ENCODE measurements at places on chromosomes 7 and 10.

- no peak for DNase-seq
These were observed 281.7 kb downstream of the AHR start for GRCh38 chr7:17580141-17580540.

- DNase-seq = no peak
These were observed 1249.6 kb downstream of the TYW1 start for GRCh38 chr7:68246189-68246633.

DNA sequence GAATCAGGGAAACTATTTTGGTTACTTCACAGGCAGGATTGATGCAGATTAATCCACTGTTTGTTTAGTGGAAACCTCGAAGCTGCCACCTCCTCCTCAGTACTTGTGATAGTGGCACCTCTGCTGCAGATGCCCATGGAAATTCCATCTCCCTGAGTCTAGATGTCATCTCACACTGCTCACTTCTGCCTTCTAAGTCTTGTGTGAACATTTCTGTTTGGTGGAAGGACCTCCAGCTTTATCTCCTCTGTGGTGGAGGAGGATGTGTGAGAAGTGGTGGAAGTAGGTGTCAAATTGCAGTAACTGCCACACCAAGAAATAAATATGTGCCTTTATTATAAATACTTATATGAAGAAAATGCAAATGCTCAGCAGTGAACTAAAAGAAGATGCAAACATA lies 25.8 kb upstream of the GPR141 start:
- DNase-seq = no peak

GRCh38 chr7:156493942-156494341 lies 146.6 kb upstream of the RNF32 start:
- DNase-seq = no peak

DNA sequence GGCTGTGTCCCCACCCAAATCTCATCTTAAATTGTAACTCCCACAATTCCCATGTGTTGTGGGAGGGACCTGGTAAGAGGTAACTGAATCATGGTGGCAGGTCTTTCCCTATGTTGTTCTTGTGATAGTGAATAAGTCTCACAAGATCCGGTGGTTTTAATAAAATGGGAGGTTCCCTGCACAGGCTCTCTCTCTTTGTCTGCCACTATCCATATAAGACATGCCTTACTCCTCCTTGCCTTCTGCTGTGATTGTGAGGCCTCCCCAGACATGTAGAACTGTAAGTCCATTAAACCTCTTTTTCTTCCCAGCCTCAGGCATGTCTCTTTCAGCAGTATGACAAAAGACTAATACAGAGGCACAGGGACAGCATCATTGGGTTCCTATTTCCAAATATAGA lies 381.2 kb downstream of the SFMBT2 start:
- DNase-seq = no peak

DNA sequence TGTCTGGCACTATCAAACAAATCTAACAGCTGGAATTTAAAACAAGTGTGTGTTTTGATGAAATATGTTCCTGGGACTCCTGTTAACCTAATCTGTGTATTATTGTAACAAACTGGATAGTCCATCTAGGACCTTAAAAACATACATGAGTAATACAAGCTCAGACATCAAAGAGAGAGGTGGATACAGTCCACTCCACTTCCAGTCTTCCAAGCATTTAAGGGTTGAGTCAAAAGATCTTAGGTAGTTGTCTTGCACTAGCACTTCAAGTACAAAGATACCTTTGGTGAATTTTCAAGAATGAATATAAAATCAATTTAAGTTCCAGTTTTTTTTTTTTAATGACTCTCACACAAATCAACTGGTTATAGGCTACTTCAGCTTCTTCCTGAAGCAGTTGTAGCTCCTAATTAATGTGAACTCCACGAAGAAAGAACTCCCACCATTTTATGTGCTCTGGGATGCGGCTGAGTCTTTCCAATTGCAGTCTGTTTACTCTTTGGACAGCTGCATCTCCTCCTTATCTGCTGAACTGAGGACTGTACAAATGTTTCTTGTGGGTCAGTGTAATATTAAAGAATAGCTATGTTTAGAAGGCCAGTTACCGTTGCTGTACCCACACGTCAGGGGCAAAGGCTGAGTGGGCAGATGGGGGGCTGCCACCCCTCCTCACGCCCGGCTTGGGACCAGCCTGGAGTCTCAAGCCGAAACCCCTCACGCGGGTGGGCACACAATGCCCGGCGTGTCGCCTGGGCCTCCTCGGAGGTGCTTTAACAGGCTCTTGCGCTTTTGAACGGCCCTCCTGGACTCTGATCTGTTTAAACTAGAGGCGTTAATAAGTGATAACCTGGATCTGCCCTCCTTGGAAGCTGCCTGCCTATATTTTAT lies 2.9 kb upstream of the IGF2BP3 start:
- peak; percentile 15 for DNase-seq

- peak; percentile 23 for DNase-seq
These were observed 278.0 kb upstream of the KLF14 start for GRCh38 chr7:131011976-131012375.

- DNase-seq = no peak
These were observed 152.5 kb downstream of the SEMA3A start for GRCh38 chr7:84042110-84042539.

DNA sequence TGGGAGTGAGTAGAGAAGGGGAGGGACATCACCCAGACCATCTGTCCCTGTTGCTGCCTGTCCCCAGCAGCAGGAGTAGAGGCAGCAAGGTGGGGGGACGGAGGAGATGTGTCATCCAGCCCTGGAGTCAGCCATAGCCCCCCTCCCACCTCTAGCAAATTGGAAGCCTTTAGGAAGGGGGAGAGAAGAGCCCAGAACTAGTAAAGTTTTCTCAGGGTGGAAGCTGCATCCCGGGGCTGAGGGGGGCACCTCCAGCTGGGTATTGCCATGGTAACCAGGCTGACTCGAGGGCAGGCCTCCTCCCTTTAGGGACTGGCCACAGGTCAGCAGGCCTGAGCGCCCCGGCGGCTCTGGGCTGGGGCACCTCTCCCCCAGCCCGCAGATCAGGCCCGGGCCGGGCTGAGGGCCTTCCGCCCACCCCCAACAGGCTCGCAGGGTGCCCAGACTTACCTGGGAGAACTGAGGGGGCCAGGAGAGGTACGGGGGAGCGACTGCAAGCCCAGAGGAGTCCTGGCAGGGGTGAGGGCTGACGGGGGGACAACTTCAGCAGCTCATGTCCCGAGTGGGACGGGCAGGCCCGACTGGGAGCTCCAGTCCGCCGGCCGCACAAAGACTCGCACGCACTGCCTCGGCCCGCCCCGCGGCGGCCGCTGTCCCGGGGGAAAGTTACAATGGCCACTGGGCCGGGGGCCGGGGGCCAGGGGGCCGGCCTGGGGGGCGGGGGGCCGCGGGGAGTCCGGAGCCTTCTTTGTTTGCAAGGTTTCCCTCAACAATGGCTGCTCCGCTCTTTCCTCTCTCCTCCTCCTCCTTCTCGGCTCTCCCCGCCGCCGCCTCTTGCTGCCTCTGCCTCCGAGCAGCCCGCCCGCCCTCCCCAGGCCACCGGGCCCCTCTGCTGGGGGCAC lies 6.0 kb downstream of the LDB1 start:
- DNase-seq = no peak

GRCh38 chr7:135499818-135500217 lies 10.1 kb downstream of the CNOT4 start:
- DNase-seq = no peak

- no peak for DNase-seq
These were observed 108.1 kb downstream of the GLRX3 start for GRCh38 chr10:130244031-130244927.

- DNase-seq = peak; percentile 69
These were observed 65.0 kb downstream of the DNAJC12 start for GRCh38 chr10:67772894-67773511.

DNA sequence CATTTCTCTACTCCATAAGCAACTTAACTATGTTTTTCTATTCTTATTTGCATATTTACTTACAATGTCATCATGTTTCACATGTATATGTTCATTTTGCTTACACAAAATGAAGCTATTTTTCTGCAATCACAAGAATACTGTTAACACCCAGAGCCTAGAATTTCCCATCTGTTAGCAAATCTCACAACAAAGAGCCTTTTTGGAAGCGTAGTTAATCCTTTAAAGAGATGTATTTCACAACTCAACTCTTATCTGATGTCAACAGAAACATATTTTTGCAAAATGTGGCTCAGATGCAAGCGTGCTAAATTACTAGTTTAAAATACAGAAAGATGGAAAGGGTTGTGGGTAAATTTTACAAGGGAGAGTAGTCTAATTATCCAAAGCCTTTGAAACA lies 110.6 kb upstream of the COL1A2 start:
- no peak for DNase-seq

DNA sequence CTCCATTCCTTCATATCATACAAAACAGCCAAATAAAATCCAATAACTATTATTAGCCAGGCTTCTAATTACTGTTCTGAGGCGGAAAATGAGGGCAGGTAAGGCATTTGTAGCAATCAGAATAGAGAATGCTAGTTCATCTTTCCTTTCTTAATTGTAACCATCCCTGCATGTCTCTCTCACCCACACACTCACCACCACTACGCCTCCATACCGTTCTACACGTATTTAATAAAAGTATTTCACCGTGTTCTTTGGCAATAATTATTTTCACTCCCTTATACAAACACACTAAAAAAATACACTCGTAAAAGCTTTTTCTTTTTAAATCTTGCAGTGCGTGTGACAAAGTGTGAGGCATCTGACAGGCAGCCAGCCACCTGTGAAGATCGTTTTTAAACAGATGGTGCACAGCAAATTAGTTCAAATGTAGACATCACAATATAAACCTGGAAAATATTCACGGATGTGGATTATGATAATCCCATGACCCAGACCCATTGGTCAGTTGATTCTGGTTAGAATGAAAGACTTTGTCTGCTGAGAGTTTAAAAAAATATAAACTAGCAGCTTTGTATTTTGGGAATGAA lies 653.6 kb downstream of the REEP3 start:
- DNase-seq = no peak

- no peak for DNase-seq
These were observed 706.0 kb upstream of the AUTS2 start for GRCh38 chr7:68892236-68892635.

DNA sequence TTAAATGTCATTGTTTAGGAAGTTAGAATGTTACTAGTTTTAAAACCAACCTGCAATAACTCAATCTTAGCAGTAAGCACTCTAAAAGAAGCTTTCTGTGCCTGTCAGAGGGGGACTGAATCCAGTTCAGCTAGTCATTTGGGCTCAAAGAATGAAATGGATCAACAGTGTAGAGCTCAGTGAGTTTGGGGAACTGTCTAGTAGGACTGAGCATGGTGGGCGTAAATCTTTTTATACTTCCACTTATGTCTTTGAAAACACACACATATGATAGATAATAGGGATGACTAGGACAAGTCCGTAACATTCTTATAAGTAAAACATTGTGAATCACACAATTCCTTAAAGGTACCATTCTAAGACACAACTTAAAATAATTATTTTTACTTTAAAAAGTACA lies 11.5 kb downstream of the GSAP start:
- no peak for DNase-seq

GRCh38 chr7:112006071-112006470 lies 200.1 kb downstream of the DOCK4 start:
- no peak for DNase-seq

DNA sequence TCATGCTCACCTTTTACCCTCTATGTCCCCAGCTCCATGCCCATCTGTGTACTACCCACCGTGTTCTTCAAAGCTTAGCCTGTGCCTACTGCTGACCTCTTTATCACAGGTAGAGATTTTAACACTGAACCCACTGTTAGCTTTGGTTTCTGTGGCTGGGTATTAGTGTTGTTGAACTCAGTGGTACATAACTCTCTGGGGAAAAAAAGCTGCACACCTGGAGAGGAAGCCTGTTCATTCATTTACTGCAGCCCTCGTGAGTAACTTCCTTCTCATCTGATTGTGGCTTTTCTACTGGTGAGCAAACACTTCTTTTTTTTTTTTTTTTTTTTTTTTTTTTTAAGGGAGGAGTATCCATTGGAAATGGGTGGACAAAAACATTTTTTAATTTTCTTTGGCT lies 326.3 kb downstream of the CCSER2 start:
- no peak for DNase-seq

DNA sequence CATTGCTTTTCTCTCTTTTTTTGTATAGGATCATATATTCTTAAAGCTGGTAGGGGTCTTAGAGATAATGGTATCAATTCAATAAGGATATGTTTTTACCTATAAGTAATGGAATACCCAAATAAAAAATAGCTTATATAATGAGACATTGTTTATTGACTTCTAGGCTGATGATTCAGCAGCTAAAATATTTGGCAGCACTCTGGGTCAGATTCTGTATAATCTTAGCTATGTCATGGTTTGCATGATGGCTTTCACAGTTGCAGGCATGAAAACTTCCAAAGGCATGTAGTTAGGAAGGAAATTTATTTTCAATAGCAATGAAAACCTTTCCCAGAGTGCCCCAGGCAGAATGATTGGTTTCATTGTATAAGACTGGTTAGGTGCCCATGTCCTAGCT lies 32.1 kb upstream of the A1CF start:
- no peak for DNase-seq

All from HL-60 (cell line).